Pulmonary artery endothelial cell (primary cell): ENCODE measurements at places on chromosomes 1 and 21.
A peak's percentile ranks its signal among the peaks of the same experiment; 100 is the strongest.

- no peak for DNase-seq
Measured at GRCh38 chr1:202182040-202182877, 11.3 kb upstream of the LGR6 start.

DNA sequence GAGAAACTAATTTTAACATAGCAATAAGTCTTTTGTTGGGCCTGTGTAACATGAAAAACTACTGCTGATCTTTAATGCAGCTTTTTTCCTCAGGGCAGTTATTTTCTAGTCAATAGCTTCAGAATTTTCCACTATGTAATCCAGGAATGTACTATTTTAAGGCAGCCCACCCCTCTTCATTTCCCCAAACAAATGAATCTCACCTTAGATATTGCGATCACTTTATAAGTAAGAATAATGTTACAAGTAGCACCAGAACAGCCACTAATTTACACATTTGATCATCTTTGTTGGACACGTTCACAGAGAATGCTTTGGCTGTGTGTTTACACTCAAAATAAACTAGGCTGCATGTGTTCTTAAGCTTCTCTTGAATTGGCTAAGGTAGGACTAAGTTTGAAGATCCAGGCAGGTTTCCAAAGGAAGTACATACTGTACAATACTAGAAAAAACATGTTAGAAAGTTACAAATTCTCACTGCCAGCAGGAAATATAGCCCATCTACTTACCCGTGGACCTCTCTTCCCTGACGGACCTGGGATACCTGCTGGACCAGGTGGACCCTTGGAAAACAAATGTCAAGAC is 41.7 kb downstream of the COL24A1 start:
- no peak for DNase-seq

DNA sequence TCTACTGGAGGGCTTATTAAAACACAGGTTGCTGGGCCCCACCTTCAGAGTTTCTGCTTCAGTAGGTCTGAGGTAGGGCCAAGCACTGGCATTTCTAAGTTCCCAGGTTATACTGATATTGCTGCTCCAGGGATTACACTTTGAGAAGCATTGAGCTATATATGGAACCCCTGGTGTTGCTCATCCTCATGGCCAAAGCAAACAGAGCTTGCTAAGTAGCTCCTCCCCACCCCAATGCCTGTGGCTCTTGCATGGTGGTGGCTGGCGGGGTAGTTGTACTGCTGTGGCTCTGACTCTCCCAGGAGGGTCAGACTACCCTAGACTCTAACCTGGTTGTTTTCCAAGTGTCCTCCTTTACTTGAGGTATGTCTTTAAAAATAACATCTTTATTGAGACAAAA is 143.6 kb downstream of the SPATA46 start:
- no peak for DNase-seq

DNA sequence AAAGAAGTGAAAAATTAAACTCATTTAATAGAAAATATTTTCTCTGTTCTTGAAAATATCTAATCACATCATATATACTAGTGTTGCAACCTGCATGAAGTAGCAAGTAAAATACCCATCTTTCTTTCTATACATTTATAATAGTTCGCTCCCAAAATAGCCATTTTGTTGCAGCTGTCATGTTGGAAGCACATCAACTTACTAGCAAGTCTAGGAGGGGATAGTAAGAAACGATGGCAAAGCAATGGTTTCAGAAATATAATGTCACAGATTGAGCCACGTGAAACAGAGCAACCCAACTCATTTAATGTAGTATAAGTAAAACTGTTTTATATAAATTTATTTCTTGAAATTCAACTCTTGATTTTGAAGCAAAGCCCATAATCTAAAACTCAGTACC is 521.8 kb downstream of the LRRIQ3 start:
- DNase-seq: no peak

DNA sequence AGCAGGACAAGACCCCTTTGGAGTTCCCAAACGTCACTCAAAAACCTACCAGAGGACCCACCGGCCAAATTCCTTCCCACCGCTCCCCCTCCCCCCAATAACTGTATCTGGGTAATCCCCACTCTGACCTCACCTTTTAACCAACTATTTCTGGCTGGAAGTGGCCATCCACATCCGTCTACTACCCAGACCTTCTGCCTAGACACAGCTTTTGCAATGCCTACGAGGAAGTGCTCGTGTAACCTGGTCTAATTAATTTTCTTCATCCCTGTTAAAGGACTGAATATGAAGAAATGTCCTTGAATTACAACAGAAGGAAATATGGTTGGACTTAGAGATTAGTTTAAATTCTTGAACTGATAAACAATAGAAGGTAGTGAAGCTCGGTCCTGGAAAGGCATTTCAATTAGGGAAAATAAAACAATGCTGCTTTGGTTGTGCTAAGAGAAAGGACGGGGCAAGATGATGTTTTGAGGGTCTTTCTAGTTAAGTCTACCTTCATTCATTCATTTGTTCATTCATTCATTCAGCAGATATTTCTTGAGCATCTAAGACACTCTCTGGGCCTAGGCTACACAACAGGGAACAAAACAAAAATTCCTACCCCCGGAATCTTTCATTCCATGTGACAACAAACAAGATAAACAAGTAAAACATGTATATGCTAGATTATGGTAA is 18.8 kb downstream of the AVPR1B start:
- DNase-seq: no peak

GRCh38 chr1:244730934-244731434 is 78.1 kb downstream of the DESI2 start:
- DNase-seq: no peak

DNA sequence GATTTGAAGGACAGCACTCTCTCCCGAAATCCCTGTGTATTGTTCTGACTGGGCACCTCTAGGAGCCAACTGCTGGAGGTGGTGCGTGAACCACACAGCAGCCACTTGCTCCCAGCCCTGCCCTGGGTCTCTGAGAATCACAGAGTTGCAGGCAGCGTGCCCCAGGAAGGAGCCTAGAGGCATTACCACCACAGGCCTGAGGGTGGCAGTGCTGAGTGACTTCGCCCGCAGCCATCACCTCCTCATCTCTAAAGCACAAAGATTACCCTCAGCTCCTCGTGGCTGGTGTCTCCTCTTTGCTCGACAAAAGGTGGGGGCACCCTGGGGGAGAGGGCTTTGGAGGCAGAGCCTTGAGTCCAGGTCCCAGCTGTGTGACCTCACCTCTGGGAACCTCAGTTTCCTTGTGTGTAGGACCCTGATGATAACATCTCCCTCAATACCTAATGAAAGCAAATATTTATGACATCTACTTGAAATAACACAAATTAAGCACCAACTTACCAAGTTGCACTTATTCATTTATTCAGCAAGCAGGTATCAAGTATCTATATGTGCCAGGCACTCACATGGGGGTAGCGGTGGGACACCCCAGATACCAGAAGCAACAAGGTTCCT is 86.3 kb downstream of the VWA5B1 start:
- DNase-seq: no peak

DNA sequence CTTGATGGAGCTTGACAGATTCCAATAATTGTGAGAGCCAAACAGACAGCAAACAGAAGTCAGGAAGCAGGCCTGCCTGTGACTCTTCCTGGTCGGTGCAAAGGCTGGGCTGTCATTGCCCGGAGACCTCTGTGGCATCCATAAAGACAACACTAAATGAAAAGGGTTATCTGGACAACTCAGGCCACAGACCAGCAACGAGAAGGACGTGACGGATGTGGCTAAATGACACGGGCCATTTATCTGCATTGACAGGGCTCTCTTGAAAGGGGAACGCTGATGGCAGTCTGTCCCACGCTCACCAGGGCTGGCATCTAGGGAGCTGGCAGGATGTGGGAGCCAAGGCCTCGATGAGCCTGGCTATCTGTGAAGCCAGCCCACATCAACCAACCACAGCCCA is 35.0 kb downstream of the HMGB4 start:
- no peak for DNase-seq

GRCh38 chr1:37085393-37085792 is 51.1 kb upstream of the GRIK3 start:
- no peak for DNase-seq

GRCh38 chr1:246178717-246179311 is 328.3 kb downstream of the SMYD3 start:
- DNase-seq: no peak

DNA sequence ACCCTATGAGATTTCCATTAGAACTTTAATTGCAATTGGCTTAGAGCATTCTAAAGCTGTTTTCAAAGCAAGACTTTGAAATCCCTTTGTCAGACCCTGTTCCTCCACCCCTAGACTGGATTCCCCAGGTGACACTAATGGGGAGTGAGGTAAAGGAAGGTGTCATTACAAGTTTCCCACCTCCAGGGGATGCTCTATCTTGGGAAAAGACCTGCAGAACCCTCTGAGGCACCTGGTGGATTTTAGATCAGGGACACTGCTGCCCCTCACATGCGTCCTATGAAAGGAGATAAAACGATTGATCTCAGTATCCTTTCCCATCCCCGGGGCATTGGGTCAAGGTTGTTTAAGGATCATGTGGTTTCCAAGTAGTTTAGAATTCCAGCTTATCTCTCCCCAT is 80.3 kb upstream of the RGS4 start:
- no peak for DNase-seq

GRCh38 chr1:19476450-19477190 is 8.7 kb downstream of the CAPZB start:
- peak; percentile 78 for DNase-seq

DNA sequence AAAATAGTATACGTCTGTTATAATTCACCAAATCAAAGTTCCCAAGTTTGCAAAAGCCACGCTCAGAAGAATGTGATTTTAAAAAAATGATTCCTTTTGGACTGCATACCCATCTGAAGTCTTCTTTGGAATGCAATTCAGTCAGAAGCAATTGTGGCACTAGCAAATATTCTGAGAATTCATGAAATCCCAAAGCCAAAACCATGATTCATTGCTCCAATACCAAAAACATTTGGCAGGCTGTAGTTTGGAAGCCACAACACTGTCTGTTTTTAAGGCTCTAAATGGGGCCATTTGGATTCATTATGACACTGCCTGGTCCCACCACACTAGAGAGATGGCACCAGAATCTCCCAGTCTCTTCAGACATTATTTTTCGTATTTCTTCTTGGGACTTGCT is 21.8 kb upstream of the LRRC53 start:
- DNase-seq: no peak

DNA sequence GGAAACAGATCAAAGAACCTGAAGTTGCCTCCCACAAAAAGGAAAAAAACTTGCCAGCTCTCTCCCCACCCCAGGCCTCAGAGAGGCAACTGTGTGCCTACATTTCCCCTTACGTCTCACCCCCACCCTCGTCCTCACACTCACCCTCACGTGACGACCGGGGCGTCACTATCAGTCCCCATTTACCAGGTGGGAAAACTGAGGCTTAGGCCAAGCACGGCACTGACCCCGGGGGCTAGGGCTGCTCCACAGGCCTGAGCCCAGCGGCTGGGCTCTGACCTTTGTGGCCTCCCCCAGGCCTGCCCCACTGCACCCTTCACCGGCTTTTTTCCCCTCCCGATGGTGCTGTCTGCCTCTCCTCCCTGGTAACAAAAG is 51.5 kb upstream of the RUNX3 start:
- DNase-seq: no peak

DNA sequence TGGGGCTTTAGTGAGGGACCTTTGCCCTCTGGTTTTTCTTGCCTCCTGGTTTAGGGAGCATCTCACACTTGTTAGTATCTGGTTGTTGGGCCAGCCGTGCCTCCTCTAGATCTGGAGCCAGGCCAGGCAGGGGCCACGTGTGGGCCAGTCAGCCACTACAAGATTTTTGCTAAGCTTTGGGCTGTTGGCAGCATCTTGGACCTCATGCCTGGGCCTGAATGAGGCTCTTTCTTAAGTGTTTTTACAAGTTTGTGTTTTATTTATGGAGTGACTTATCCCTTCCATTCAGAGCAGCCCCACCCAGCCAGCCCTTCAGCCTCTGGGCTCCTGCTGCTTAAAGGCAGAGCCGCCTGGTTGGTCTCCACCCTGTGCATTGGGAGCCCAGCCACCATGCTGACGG is 1.6 kb upstream of the SH3BGRL3 start:
- DNase-seq: no peak

DNA sequence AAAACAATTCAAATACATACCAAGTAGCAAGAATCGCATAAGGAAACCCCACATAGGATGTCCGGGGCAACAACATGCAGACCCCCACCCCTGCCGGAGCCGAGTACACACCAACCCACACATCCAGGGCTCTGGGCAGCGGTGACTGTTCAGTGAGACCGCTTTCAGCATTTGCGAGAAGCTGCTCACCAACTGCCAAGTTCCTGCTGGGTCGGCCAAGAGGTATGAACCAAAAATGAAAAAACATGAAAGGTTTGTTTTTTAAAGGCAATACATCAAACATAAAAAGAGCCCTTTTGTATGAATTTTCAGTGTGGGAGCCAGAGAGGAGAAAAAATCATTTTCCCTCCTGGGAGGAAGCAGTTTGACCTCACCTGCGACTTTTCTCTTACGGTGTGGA is 92.3 kb downstream of the SIM2 start:
- DNase-seq: no peak

- DNase-seq: no peak
Measured at GRCh38 chr21:27225151-27225550, 258.3 kb upstream of the ADAMTS5 start.

DNA sequence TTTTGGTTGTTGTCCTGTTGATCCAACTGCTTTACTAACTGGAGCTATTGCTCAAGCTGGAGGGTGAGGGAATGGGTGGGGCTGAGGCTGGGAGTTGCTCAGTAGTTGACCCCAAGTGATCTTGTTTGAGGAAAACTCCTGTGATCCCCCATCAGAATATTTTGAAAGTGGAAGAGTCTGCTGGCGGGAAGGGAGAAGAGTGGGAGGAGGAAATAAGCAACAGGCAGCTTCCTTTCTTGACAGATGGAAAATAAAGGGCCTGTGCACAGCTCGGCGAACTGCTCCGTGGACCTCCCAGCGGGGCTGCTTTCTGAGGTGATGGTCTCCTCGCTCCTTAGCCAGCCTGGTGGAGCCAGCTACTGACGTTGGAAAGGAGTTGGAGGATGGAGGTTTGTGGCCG is 199.1 kb upstream of the LMO4 start:
- no peak for DNase-seq

- DNase-seq: no peak
Measured at GRCh38 chr1:1470626-1471388, 758 bp upstream of the ATAD3B start.

- no peak for DNase-seq
Measured at GRCh38 chr1:30545365-30545764, 178.0 kb downstream of the MATN1 start.

DNA sequence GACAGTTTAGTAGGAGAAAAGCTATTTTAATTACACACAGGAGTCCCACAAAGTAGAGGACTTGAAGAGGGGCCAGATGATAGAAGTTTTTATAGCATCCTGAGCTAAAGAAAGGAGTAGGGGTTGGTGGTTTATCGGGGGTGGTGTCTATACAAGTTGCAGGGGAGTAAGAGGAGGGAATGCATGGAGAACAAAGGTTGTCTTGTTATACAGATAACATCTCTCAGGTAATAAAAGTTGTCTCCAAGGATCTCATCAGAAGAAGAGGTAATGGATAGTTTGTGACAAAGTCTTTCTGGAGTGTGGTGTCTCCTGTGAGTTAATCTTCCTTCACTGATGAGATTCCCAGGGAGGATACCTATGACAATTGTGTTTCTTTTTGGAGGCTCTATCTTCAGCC is 23.4 kb upstream of the NUF2 start:
- DNase-seq: no peak
